Muscle of back (tissue), 13 donors: ENCODE measurements at places on chromosomes 6 and 20. TPM values are rescaled to one million over a fixed set of nuclear protein-coding genes. Genes with fewer than 3 reads are reported as not detected.

Gene GSTA3
- not detected for polyA plus RNA-seq

Gene C2
- polyA plus RNA-seq, result 7.5 TPM

Gene HCRTR2
- 0.11 TPM for polyA plus RNA-seq

Gene PAK5
- polyA plus RNA-seq, result 0.18 TPM

- DNase-seq, result no peak
Measured at GRCh38 chr20:37807471-37808232, 95.3 kb upstream of the VSTM2L start.

DNA sequence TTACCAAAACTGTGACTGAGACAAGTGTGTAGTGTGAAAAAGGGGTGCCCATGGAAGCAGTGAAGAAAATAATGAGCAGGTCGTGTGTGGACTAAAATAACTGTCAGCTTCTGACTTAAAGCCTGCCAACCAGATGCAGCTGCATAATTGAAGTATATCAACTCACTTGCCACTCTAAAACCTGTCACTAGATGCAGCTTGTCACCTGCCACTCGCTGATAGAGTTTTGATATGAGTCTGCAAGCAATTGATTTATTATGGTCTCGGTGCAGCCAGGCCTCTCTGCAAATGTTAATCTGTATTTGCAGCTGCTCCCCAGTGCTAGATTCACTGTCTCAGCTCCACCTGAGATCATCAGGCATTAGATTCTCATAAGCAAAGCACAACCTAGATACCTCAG is 1090.0 kb upstream of the EYS start:
- DNase-seq, result no peak

DNA sequence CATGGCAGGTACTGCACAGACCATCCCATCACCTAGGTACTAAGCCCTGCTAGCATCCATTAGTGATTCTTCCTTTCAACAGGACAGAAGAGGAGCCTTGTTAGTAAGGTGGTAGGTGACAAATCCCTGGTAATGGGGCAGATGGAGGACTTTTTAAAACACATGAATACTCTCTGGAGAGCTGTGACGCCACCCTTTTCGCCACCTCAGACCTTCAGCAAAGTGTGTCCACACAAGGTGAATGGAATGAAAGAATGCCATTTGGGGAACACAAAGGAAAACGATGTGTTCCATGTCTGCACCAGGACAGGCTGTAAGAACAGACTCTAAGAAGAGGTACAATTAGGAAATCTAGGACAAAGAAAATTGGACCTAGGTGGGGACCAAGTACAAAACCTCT is 110.5 kb upstream of the CARMIL1 start:
- DNase-seq, result no peak
